Suprapubic skin (tissue), 4 donors: ENCODE measurements at places on chromosomes 7 and 10. TPM values are rescaled to one million over a fixed set of nuclear protein-coding genes. Genes with fewer than 3 reads are reported as not detected.

DNA sequence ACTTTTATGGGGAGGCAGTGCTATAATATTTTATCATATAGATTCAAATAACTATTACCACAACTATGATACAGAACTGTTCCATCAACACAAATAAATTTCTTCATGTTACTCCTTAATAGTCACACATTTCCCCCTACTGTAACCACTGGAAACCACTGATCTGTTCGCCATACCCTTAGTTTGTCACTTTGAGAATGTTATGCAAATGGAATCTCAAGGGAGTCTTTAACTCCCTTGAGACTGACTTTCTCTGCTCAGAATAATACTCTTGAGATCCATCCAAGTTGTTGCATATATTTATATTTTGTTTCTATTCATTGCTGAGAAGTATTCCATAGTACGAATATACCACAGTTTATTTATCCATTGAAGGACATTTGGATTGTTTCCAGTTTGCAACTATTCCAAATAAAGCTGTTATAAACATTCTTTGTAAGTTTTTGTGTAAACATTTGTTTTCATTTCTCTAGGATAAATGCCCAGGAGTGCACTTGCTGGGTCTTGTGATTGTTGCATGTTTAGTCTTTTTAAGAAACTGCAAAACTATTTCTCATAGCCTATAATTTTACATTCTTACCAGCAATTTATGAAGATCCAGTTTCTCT lies 19.7 kb upstream of the PON2 start:
- no peak for DNase-seq

Gene HSPA12A
- 26.6 TPM for total RNA-seq

DNA sequence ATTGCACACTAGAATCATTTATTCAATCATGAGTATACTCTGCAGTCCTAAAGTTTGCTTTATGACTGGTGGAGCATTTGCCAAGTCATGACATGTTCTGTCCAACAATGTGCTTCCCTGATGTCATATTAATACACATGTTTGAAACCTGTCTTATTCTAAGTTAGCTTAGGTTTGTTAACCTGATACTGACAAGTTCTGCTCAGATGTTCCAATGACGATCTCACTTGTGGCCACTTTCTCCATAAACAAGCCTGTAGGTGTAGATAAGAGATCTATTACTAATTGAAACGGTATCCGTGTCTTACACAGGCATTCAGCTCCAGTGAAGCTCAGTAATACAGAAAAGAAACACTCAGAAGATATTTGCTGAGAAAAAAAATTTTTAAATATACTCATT lies 64.9 kb downstream of the GPR37 start:
- no peak for DNase-seq

- DNase-seq, result no peak
Observed at GRCh38 chr7:41164440-41164839, 538.5 kb downstream of the INHBA start.

- DNase-seq, result no peak
Observed at GRCh38 chr10:74118804-74119203, 31.8 kb downstream of the AP3M1 start.

- no peak for DNase-seq
Observed at GRCh38 chr7:32507414-32507813, 12.1 kb downstream of the AVL9 start.

- no peak for DNase-seq
Observed at GRCh38 chr7:53340220-53340619, 304.8 kb downstream of the POM121L12 start.

Gene NME8
- not detected for total RNA-seq

- no peak for DNase-seq
Observed at GRCh38 chr10:104034401-104035193, 51.1 kb downstream of the COL17A1 start.

Gene CDNF
- 4.7 TPM for total RNA-seq

- DNase-seq, result no peak
Observed at GRCh38 chr10:86795353-86795752, 38.9 kb downstream of the BMPR1A start.

GRCh38 chr10:112952282-112953173 lies 2.5 kb downstream of the TCF7L2 start:
- no peak for DNase-seq

Gene PCLO
- total RNA-seq, result 6.1 TPM

Gene LRIT1
- total RNA-seq, result not detected
